ENCODE measurements at places on chromosomes 6 and 20. TPM values are rescaled to one million over a fixed set of nuclear protein-coding genes. Genes with fewer than 3 reads are reported as not detected.

DNA sequence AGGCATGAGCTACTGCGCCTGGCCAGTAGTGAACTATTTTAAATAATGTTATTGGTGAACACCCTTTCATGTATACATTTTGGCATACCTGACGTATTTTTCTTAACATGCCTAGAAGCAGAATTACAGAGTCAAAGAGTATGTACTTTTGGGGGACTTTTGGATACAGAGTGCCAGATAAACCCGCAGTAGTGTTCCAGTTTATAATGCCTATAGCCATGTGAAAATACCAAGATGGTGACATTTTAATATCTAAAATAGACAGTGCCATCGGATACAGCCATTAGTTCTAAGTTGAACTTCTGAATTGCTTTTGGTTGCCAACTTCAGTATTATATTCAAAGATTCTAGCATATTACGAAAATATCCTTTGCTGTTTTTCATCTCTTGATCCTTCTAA, 20.3 kb downstream of the TM9SF4 start:
- DNase-seq = no peak

SNRNP48 gene
- total RNA-seq = 5.9 TPM

- no peak for DNase-seq
Measured at GRCh38 chr6:87115402-87116135, 20.7 kb upstream of the CGA start.

GRCh38 chr6:32068867-32069266, 30.7 kb downstream of the CYP21A2 start:
- no peak for DNase-seq

- no peak for DNase-seq
Measured at GRCh38 chr6:131694832-131695426, 6.3 kb downstream of the OR2A4 start.

SLC32A1 gene
- not detected for total RNA-seq

- no peak for DNase-seq
Measured at GRCh38 chr6:12911427-12911826, 194.9 kb downstream of the PHACTR1 start.

- DNase-seq = no peak
Measured at GRCh38 chr6:162226803-162227202, 500.8 kb downstream of the PRKN start.

GRCh38 chr6:14040042-14040441, 77.5 kb upstream of the CD83 start:
- DNase-seq = no peak

- DNase-seq = no peak
Measured at GRCh38 chr6:165950316-165950715, 217.3 kb downstream of the TBXT start.

GRCh38 chr6:37115236-37115895, 54.6 kb upstream of the PIM1 start:
- DNase-seq = no peak

BICRAL gene
- 4.3 TPM for total RNA-seq

GRCh38 chr20:25984933-25985332, 288.3 kb upstream of the ZNF337 start:
- no peak for DNase-seq

- DNase-seq = no peak
Measured at GRCh38 chr6:165184192-165184979, 125.0 kb downstream of the C6orf118 start.

- DNase-seq = no peak
Measured at GRCh38 chr20:61950641-61951071, 115.0 kb downstream of the TAF4 start.

DNA sequence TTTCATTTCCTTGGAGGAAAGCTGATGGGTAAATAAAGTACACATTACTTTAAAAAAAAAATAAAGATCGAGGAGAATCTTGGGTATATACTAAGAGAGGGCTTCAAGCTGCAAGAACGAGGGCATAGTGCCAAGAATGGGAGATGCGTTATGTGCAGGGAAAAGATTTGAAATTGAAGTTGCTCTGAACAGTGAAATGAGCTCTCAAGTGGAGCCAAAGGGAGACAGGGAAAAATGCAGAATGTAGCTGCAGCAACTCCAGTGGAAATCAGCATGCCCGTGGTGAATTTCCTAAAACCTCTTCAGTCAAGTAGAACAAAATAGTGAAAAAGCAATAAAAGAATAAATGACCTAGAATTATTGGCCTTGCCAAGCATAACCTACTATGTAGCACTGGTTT, 11.4 kb upstream of the COL9A1 start:
- DNase-seq = no peak

Measured in right lobe of liver (tissue), 6 donors.